Osteoblast (primary cell): ENCODE measurements at places on chromosomes 5 and 9. TPM values are rescaled to one million over a fixed set of nuclear protein-coding genes. Genes with fewer than 3 reads are reported as not detected.

DNA sequence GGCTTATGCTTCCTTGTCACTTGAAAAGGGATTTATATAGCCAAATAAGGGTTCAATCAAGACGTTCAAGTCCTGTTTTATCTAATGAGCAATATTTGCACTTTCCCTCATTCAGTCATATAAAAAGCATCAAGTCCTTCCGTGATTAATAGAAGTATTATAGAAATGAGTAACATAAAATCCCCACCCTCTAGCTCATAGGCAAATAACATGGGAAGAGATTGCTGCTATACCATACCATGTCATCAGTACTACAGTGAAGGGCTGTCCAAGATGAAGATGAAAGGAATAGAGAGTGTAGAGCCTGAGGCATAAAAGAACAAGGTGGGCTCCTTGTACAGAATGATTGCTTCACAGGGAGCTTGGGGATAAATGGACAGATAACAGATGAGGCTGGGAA is 20.4 kb upstream of the PAPPA start:
- no peak for DNase-seq
- no peaks in the 10 kb centered on the region for H3K36me3 ChIP-seq
- H3K4me3 ChIP-seq = no peak overlapping the region

GRCh38 chr9:88106492-88106891 is 31.8 kb downstream of the SPATA31C2 start:
- no peak overlapping the region for H3K4me3 ChIP-seq
- peaks cover 12% of the 10 kb centered on the region for H3K27me3 ChIP-seq
- no peak overlapping the region for H3K27ac ChIP-seq
- H3K4me1 ChIP-seq = no peaks in the 10 kb centered on the region
- no peaks in the 10 kb centered on the region for H3K36me3 ChIP-seq

SOX30 gene
- under 0.01 TPM in 2 replicates for total RNA-seq

GFI1B gene
- total RNA-seq = under 0.01 TPM in 1 of 2 replicates, not detected in the other

CDKN2A gene
- total RNA-seq = 32.1 and 37.6 TPM in 2 replicates

PCDHB13 gene
- total RNA-seq = 2.1 and 2.2 TPM in 2 replicates

STPG3 gene
- 0.36 TPM in 1 of 2 replicates, not detected in the other for total RNA-seq

KCNN2 gene
- not detected in 2 replicates for total RNA-seq

MARCHF11 gene
- total RNA-seq = not detected in 2 replicates
